ENCODE measurements at places on chromosomes 6 and 20.

DNA sequence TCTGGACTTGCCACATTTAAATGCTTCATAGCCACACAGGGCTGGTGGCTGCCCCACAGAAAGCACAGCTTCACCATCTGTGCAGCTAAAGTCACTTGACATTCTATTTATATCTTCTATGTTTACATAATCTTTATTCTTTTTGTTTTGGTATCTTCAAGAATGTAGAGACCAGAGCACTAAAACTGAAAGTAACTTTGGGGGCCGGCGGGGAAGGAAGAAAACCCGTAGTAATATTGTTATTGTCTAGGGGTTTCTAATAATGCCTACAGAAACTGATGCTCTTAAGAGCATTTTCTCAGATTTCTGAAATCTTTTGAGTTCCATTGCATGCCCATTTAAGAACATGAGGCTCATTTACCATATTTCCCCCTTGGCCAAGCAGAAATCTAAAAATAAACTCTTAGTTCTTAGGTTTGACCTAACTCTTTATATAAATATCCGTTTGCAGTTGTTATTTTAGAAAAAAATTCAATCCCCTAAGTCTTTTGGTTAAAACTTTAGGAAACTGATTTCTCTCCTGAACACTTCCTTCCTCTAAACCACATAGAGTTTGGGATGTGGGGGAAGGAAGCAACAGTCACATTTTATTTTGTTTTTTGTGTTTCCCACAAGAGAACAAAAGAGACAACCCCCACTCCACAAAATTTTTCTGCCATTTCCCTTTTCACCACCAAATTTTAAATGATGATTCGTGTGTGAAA is 207.6 kb downstream of the OGFRL1 start:
- peak; percentile 25 for DNase-seq

- DNase-seq: no peak
Measured at GRCh38 chr6:43570876-43571441, 4.9 kb downstream of the XPO5 start.

DNA sequence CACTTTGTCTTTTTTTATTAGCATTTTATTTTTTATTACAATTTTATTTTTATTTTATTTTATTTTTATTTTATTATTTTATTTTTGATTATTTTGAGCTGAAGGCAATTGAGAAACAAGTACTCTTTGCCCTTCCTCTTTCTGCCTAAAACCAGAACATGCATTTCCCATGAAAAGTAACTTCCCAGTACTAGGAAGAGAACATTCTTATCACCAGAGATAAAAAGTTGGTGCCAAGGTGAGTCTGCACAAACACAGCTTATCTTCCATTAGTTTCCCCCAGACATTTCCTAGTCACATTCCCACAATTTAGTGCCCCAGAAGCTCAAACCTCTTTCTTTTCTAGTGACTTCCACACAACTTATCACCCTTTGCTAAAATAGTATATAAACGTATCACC is 84.8 kb downstream of the CD24 start:
- no peak for DNase-seq

DNA sequence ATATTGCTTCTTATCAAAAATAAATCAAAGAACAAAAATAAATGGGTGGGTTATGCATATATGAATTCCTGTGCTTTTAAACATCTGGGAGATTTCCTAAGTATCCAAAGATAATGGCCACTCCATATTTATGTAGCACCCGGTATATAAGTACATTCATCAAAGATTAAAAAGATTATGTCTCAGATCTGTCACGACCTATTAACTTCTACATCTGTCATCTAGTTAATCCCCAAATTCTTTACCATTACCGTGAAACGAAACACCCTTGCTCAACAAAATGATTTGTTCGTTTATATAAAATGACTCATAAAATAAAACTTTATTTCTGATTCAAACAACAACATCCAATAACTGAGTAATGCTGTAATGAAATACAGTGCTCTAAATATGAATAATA is 64.8 kb upstream of the FOXQ1 start:
- no peak for DNase-seq

GRCh38 chr20:50095476-50096078 is 17.4 kb downstream of the UBE2V1 start:
- DNase-seq: no peak

DNA sequence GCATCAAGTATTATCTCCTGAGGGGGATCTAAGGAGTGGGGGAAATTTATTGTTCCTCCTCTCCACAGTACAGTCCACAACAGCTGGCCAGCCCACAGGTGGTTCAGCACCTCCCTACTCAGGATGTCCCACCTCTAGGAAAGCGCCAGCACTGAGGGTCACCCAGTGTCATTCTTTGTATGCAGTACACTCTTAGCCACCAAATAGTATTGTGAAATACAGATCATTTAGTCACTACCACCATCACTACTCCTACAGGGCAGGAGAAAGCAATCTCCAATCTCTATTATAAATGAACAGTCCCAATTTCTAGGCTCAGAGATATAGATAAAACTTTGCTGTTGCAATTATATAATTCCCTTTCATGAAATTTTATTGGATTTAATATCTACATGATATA is 6.3 kb upstream of the ZNF76 start:
- DNase-seq: no peak

GRCh38 chr6:145569140-145569539 is 166.2 kb downstream of the EPM2A start:
- DNase-seq: no peak

DNA sequence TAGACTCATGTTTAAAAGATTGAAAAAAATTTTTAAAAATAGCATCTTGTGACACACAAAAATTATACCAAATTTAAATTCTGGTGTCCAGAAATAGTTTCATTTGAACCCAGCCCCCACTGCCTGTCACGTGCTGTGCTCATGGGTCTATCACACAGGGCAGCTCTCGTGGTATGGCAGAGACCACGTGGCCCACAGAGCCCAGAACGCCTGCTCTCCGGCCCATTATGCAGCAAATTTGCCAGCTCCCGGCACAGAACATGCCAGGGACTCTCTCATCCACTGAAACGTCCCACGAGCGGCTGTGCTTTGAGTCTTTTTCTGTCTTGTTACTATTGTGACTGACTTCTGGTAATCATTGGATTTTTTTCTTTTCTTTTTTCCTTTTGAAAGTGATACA is 224.3 kb downstream of the TTLL2 start:
- no peak for DNase-seq

- peak; percentile 91 for DNase-seq
Measured at GRCh38 chr20:309841-310644, 12.7 kb downstream of the ZCCHC3 start.

DNA sequence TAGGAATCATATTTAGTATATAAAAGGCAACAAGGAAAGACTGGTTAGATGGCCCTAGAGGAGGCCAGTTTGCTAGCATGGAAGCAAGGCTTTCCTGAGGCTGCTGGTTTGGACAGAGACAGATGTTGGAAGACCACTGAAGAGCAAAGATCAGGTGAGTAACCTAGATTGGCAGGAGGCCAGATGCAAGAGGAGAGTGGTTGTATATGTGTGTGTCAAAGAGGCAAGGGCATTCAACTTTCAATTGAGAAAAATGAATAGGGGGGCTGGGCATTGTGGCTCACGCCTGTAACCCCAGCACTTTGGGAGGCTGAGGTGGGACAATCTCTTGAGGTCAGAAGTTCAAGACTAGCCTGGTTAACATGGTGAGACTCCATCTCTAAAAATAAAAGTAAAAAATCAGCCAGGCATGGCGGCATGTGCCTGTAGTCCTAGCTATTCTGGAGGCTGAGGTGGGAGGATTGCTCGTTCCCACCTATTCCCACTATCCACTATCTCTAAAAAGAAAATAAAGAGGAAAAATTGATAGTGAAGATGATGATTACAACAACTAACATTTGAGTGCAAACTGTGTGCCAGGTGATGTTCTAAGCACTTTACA is 79.8 kb downstream of the PRDM1 start:
- DNase-seq: no peak

DNA sequence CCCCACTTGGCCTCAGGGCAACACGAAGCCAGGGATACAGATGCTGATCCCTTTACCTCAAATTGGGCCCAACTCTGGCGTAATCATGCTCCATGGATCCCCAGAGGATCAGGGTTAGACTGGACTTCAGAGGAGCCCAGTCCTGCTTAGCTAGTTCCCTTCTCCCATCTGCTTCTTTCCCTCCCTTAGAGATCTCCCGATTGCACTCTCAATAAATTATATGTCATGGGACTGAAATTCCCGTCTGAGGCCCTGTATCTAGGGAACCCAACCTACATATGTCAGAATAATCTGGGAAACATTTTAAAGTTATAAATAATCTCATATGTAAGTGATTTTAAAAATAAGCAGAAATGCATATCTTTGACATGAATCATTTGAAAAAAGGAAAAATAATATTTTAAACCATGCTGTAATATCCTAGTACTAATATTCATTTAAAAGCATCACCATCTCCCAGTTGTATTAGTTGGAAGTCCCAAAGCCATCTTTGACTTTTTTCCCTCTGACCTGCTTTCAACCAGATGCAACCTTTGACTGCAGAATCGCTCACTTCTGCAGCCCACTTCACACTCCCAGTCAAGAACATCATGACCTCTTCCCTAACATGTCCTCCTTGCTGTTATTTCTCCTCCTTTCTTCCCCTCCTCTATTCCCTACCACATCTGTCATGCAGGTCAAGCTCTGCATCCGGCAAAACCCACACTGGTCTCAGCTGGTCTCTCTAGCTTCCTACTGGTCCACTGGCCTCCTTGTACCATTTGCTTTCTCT is 393.6 kb downstream of the BTBD3 start:
- no peak for DNase-seq

DNA sequence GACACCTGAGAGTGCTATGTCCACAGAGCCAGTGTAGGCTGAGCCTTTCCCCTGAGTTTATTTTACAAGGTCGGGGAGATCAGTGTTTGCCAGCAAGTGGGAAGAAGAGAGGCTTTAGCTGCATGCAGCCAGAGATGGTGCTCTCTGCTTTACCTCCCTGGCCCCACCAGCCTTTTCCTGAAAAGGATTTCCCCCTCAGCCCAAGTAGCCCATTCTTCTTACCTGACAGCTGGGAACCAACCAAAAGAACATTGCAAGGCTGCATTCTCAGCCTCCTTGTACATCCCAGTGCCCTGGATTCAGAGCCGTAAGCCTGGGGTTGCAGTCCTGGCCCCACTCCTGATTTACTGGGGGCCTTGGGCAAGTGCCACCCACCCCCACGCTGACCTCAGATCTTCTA is 16.9 kb downstream of the SNPH start:
- DNase-seq: no peak

DNA sequence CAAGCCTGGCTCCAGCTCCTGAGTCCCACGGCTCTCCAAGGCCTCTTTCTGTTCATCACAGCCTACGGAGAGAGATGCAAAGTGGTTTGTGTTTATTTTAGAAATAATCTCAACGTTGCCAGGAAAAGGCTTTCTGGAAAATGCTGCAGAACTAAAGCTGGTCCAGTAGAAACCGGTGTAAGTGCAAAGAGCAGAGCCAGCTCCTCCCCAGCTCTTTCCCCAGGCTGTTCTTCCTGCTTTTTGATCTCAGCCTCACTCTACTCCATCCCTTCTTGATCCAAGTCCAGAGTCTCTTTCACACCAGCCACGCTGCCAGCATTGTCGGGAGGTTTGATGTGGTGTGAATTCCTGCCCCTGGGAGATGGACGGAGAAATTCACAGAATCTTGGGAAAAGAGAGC is 69.8 kb downstream of the TMEM170B start:
- no peak for DNase-seq
